ENCODE measurements at places on chromosomes 13 and 19. TPM values are rescaled to one million over a fixed set of nuclear protein-coding genes. Genes with fewer than 3 reads are reported as not detected.

Gene SLC46A3
- 10.7 TPM for total RNA-seq

DNA sequence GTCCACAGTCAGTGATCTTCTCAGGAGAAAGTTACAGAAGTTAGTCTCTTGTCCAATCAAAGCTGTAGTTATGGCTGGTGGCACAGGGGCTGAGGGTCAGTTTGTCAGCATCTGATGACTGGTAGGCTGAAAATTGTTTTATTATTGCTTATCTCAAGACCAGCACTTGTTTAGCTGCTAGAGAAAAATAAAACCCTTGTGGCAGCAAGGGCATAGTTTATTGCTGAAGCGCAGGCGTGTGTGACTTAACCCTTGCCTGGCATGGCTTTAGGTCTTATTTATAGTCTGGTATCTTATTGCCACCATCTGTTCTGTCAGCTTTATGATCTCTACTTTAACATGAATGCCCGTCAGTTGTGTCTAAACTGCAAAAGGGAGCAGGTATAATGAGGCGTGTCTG, 154.7 kb downstream of the USP12 start:
- peaks cover 61% of the 10 kb centered on the region for H3K4me1 ChIP-seq
- H3K36me3 ChIP-seq = no peaks in the 10 kb centered on the region
- no peak overlapping the region for H3K27ac ChIP-seq
- no peak for DNase-seq
- H3K27me3 ChIP-seq = no peaks in the 10 kb centered on the region

GRCh38 chr19:16297575-16298178, 26.9 kb upstream of the KLF2 start:
- H3K27me3 ChIP-seq = no peaks in the 10 kb centered on the region
- H3K36me3 ChIP-seq = no peaks in the 10 kb centered on the region
- DNase-seq = no peak
- H3K4me1 ChIP-seq = peaks cover 16% of the 10 kb centered on the region
- H3K4me3 ChIP-seq = no peak overlapping the region
- H3K27ac ChIP-seq = no peak overlapping the region

GRCh38 chr13:99027260-99027659, 49.4 kb upstream of the DOCK9 start:
- no peaks in the 10 kb centered on the region for H3K27me3 ChIP-seq
- H3K4me1 ChIP-seq = peaks cover 48% of the 10 kb centered on the region
- no peaks in the 10 kb centered on the region for H3K36me3 ChIP-seq
- H3K27ac ChIP-seq = no peak overlapping the region
- no peak overlapping the region for H3K4me3 ChIP-seq

Measured in esophagus muscularis mucosa (tissue), 4 donors.